ENCODE measurements at places on chromosomes 5 and 9.

DNA sequence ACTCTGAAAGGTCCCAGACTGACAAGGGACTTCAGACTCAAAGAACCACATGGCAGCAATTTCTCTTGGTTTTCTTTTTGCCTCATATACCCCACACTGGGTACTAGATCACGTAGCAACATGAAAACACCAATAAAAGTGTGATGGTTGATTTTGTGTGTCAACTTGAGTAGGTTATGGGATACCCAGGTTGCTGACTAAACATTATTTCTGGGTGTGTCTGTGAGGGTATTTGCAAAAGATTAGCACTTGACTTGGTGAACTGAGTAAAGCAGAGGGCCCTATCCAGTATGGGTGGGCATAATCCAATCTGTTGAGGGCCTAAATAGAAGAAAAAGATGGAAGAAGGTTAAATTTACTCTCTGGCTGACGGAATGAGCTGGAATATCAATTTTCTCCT is 53.8 kb upstream of the ZNF618 start:
- DNase-seq = no peak

DNA sequence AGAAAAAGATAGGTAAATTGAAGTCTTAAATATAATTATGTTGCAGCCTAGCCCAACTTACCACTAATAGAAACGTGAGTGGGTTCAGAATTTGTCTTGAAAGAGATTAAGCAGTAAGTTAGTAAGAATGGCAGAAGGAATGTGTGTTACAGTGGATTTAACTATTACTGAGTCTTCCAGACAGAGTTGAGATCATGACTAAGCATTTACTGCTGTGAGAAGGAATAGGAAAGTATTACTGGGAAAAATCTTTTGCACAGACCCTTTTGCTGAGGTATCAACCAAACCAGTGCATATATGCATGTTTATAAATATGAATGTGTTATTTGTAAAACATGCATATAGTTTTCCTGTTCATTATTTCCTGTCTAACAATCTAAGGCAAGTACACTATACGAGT is 112.8 kb upstream of the EFNA5 start:
- no peak for DNase-seq

DNA sequence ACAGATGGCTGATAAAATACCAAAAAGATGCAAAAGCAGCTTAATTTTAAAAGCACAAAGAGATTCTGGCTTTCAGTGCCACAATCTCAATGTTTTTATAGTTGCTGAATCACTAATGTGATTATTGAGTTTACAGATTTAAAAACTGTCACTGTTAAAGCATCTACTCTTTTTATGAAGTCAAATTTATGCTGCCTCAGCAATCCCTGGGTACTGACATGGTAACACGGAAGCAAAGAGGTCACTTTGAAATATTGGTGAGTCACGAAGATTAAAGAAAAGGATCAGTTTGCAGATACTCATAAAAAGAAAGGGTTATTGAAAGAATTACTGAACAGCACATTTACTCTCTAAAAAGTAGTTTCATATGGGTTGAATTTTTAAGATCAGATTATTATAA is 39.7 kb upstream of the HMGCS1 start:
- DNase-seq = no peak

DNA sequence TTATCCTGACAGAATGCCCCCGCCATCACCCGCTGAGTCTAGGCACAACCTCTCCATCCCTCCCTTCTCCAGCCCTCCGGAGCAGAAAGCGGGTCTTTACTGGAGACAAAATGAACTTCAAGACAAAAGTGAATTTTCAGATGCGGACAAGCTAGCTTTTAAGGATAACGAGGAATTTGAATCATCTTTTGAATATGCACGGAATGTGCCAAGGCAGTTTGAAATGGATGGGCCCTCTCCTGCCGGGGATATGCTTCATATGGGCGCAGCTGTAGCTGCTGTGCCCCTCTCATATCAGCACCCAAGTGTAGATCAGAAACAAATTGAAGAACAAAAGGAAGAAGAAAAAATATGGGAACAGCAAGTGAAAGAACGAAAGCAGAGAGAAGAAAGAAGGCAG is 37.5 kb downstream of the CPLANE1 start:
- DNase-seq = no peak

GRCh38 chr9:98516897-98517503 is 191.7 kb downstream of the GABBR2 start:
- no peak for DNase-seq

- no peak for DNase-seq
Observed at GRCh38 chr5:58239731-58240130, 220.2 kb downstream of the PLK2 start.

DNA sequence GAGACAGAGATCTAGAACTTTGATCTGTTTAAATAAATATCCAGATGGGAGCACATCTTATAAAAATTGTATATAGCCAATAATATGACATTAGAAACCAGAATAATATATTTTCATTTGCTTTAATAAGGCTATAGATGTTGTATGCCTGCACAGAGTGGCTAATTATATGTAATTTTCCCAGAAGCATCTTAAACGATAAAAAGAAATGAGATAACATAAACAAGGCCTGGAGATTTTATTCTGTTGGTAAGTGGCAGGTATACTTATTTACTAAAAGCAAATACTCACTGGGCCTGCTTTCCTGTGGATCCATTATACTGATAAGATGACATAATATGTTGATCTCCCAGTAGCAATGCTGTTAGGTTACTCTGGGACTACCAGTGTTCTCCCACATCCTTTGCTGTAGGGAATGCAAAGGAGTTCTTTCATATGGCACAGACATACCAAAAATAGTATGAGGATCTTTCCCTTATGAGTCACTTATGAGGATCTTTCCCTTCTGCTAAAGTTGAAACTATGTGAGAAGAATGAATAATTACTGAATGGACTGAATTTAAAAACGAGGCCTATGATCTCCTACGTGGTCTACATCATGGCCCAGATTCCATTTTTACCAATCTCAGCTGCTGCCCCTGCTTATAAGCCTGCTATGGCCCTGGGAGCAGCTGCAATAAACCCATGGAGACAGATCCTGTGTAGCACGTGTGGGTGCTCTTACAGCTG is 112.1 kb downstream of the NUDT12 start:
- no peak for DNase-seq

DNA sequence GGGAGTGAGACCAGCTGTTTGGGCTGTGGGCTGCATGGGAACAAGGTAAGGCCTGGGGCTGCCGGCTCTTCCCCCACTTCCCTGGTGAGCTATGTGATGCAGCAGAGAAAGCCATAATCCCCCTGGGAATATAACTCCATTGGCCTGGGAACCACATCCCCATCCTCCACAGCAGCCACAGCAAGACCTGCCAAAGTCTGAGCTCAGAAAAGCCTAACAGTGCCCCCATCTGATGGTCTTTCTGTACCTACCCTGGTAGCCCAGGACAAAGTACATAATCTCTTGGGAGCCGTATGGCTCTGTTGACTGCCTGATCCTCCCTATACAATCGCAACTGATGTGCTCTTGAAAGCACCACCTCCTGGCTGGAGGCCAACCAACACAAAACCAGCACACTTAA is 432.6 kb downstream of the CDH18 start:
- no peak for DNase-seq

DNA sequence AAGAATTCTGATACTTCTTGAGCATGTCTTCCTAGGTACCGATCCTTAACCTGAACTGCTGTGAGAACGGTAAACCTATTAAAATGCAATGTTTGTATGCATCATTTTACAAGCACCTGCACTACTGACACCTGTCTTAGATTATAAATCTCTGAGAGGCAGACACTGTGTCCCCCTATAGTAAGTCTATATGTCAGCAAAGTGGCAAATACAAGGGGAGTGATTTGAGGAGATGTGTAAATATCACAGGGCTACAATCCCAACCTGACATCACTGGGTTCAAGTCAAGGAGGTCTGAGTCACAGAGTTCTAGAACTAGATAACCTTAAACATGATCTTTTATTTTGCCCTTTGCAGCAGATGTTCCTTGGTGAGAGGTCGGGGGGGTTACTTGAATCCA is 64.1 kb downstream of the ANKH start:
- no peak for DNase-seq

- DNase-seq = no peak
Observed at GRCh38 chr9:138098908-138099791, 221.6 kb downstream of the CACNA1B start.

DNA sequence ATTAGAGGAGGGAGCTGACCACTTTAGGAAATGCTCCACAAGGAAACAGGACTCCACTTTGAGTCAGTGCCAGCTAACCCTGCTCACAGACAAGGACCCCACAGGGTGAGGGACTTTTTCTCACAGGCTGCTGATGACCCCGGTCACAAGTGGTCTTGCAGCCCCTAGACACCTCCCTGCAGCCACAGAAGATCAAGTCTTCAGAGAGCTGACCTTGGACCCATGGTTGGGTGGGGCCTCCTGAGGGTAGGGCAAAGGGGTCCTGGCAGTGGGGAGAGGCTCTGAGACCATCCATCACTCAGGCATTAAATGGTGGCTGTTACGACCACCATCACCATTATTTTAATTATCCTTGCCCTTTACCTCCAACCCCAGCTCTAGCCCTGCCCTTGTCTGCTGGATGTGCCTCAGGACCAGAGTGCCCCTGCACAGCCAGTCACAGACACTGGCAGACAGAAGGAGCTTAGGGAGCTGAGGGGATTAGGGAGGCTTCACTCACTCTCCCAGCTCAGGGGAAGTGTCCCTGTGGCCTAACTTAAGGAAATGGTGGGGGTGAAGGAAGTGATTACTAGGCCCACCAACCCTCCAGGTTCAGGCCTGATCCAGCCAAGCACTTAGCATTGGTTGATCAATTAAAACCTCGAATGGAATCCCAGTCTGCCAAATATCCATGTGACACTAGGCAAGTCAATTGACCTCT is 1.6 kb downstream of the ACSL6 start:
- no peak for DNase-seq

Data from stimulated activated CD4-positive, alpha-beta T cell treated with anti-CD3 and anti-CD28 coated beads, Interleukin-1b, Interleukin-23, amount 100 ng/mL, for 1 hour (primary cell).